Activated T-cell treated with anti-CD3 and anti-CD28 coated beads for 48 hours (primary cell): ENCODE measurements at places on chromosomes 7 and 10.

- DNase-seq = no peak
Measured at GRCh38 chr7:65239707-65240352, 133.8 kb upstream of the ZNF92 start.

GRCh38 chr10:89346405-89347254 is 18.8 kb downstream of the IFIT3 start:
- no peak for DNase-seq

DNA sequence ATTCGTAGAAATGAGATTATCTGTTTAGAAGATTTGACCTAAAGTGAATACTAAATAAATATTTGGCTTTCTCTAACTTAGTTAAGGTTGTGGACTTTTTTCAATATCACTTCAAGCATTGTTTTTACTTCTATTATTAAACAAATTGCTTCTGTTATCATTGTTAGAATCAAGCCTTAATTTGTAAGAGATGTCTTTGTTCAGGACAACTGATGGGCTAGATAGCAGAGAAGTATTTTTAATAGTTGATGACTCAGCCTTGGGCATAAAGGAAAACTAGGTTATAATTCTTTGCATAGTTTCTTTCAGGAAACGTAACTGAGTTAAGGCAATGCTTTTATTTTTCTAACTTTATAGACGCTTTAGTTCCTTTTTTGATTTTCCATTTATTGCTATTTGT is 128.8 kb upstream of the SMIM30 start:
- no peak for DNase-seq

- no peak for DNase-seq
Measured at GRCh38 chr10:45000138-45000751, 478 bp upstream of the ZNF22 start.

GRCh38 chr7:140333223-140333622 is 65.1 kb downstream of the SLC37A3 start:
- no peak for DNase-seq

DNA sequence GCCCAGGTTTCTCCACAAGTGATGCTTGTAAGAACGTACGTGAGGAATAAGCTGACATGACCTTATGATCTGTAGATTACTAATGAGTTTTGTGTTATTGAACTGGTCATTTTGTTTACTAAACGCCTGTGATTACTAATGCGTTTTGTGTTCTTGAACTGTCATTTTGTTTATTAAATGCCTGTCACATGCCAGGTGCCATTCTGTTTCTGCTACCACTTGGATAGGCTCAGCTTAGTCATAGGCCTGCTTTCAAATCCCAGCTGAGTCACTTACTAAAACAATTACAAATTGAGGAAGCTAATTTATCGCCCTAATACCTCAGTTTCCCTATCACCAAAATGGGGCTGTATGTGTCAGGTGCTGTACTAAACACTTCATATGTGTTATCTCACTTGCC is 4.7 kb upstream of the HGF start:
- no peak for DNase-seq

DNA sequence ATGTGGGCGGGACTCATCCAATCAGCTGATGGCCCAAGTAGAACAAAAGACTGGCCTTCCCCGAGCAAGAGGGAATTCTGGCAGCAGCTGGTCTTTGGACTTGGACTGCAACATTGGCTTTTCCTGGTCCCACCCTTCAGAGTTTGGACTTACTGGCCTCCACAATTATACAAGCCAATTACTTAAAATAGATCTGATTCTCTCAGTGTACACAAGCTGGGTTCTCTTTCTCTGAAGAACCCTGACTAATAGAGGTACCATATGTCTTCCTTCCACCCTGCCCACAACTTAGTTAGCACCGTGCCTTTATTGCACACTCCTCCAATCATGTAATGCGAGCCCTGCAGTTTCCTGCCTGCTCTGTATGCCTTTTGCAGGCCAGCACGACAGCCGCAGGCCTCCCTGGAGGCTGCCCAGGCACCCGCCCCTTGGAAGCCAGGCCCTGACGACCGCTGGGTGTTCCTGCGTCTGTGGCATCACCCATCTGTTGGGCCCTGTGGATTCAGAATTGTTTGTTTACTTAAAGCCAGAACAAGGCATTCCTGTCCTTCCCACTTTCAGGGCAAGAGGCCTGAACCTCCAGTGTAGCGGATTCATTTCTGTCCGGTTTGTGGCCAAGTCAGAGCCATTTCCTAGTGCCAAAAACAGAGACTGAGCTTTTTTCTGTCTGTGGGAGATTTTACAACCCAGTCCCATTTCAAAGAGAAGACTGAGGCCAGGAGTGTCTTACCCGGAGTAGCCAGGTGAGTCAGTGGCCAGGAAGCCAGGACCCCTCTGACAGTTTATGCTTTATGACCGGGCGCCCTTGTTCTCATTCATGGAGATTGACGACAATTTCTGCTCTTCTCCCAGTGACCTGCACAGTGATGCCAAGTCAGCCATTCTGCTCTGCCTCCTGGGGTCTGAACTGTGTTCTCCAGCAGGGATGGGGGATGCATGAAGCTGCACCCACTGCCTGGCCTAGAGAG is 968 bp upstream of the INMT start:
- no peak for DNase-seq

- no peak for DNase-seq
Measured at GRCh38 chr10:129586898-129587443, 119.9 kb downstream of the MGMT start.

GRCh38 chr7:84040355-84040754 is 154.2 kb downstream of the SEMA3A start:
- DNase-seq = no peak

DNA sequence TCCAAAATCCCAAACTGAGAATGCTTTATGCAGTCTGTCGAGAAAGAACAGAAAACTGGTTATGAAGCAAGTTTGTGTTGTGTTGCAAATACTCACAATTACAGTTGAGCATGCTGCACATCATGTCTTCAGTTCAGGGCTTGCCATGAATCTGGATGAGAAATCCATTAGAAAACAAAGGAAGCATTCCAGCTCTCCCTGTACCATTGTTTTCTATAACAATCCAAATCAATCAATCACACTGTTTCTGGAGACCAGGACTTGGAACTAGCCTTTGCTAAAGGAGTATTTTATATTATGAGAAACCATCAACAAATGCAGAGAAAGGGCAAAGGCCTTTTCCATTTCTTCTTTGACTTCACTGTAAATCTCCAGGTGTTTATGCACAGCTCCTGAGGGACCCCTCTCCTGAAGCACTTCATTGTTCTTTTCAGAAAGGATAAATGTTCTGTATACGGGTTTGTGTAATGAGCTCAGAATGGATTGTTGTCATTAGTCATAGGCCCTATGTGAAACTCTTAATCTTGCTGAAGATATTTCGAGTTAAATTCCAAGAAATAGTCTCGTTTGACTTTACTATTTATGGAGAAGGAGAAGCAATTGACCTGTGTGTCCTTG is 364.7 kb upstream of the POM121L12 start:
- no peak for DNase-seq

- peak; percentile 37 for DNase-seq
Measured at GRCh38 chr7:105387508-105388355, 989 bp downstream of the SRPK2 start.

GRCh38 chr7:114048386-114049235 is 129.8 kb upstream of the PPP1R3A start:
- no peak for DNase-seq

DNA sequence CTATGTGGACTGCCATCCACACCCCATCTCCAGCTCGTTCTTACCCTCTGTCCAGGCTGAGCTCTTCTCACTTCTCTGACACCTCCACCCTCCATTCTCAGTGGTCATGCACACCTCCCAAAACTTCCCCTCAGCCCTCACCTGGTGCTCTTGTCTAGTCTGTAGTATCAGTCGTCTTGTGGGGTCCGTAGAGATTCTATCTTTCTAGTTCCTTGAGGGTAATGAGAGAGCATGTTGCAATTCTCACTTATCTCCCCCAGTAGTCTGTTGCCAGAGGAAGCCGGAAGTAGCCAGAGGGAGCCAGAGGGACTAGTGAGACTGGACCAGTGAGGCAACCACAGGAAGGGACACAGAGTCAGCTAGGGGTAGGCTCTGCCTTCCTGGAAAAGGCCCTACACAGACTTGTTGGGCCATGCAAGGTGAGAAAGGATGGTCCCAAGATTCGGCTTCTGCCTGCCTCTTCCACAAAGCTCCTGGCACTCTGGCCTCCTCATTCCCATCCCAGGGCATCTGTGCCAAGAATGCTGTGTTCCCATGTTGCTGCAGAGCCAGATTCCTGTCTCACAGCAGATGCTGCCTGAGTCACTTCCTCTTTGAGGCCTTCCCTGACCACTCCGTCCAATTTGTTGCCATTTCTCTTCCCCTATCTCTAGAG is 50.6 kb upstream of the DUSP5 start:
- DNase-seq = no peak

- no peak for DNase-seq
Measured at GRCh38 chr7:155725006-155725355, 80.5 kb downstream of the RBM33 start.

DNA sequence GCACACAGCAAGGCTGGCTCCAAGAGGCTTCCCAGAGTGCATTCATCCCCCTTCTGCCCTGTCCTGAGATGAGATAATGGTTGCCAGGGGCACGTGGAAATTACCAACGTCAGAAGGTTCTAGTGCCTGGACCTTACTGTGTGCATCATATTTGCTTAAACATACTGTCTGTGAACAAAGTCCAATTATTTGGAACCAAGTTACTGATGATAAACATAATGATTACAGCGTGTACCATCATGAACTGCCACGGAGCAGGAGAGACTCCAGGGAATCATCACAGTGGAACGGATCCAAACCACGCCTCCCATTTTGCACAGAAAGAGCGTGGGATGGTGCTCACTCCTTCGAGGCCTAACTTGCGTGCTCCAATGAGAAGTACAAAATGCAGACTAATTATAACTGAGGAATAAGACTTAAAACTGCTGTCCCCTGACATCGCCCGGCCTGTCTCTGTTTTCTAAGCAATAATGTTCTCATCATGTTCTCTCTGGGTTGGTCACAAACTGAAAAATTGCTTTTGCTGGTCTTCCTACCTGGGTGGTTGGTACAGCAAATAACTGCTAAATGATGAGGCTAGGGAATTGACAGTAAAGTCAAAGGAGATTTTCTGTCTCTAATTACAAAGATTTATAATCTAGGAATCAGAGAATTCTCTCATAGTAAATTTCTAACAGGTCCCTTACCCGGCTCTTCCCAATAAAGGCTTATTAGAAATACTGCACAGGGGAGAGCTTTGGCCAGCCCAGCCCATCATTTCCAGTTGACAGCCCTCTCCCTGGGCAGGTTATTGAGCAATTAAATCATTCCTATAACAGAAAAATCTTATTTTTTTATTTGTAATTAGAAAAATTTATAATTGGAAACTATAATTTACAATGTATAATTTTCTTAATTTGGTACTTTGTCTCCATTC is 182.2 kb downstream of the CAMK1D start:
- no peak for DNase-seq

- DNase-seq = no peak
Measured at GRCh38 chr10:2716596-2716995, 350.8 kb upstream of the PFKP start.

- DNase-seq = no peak
Measured at GRCh38 chr7:96591900-96592676, 117.6 kb downstream of the SEM1 start.

DNA sequence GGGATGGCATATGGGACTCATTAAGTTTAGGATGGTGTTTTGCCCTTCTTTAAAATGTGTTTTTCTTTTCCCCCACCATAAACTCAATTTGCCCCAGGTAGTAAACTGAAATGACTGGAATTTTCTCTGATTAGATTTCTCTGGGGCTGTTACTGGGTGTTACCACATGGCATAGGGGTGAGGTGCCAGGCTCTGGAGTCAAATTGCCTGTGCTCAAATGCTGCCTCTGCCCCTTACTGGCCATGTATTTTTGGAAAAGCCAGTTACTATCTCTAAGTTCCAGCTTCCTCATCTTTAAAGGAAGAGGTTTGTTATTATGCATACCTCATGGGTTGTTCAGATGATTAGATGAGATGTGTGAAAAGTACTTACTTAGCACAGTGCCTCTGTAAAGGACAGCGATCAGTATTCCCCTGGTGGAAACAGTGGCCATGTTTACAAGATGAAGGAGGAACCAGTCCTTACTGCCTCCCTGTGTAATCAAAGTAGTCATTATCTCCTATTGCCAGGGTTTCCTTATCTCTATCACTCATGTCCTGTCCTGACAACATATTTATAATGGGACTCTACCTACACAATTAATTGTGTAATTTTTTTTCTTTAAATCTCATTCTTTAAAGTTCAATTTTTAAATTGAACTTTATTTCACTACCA is 352.0 kb downstream of the KCNMA1 start:
- DNase-seq = no peak

DNA sequence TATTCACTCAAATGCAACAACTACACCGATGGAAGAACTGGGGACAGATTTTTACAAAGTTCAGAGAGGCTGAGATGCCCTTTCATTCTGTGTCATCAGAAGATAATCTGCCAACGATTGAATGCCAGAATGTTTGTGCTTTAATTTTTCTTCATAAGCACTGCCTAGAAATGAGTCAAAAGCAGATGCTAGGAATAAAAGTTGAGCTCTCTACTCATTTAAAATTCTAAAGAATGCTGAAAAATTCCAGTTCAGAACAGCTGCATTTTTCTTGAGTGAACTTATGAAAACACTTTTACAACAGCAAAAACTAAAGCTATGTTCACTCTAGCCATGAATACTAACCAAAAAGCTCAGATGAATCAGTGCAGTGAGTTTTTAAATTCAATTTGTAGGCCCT is 22.3 kb upstream of the FAM133B start:
- DNase-seq = no peak

- DNase-seq = peak; percentile 9
Measured at GRCh38 chr7:159030490-159031134, 114.1 kb downstream of the VIPR2 start.

DNA sequence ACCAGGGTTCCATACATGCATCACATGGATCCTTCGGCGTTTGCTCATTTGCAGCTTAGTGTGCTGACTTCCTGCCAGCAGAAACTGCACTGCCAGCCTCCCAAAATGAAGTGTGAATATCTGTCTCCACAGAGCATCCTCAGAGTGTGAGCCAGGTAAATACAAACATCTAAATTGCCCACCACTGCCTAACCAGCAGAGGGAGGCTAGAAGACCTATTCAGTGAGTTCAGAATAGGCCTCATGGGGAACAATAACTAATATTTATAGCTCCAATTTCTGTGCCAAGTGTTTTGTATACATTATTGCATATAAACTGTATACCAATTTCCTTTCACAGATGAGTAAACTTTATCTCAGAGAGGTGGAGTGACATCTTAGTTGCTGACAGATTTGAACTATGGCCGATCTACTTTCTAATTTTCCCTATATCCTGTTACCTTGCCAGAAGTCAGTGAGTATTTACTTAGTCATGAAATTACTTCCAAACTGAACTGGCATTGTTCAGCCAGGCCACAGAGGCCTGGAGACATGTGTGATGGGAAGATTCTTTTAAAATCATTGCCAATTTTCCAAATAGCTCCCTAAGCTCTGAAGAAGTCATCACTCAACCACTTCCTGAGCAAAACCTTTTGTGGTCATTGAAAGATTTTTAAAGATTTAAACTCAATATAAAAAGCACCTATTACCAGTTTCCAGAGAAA is 926.5 kb upstream of the GHITM start:
- no peak for DNase-seq

GRCh38 chr7:31302356-31302755 is 38.2 kb downstream of the NEUROD6 start:
- DNase-seq = no peak

GRCh38 chr7:130070861-130071622 is 708 bp downstream of the KLHDC10 start:
- DNase-seq = no peak

GRCh38 chr7:40356312-40356711 is 221.5 kb downstream of the SUGCT start:
- no peak for DNase-seq

- DNase-seq = no peak
Measured at GRCh38 chr10:46239993-46240683, 46.7 kb upstream of the ANTXRL start.

- no peak for DNase-seq
Measured at GRCh38 chr10:116398224-116398623, 29.4 kb upstream of the PNLIPRP3 start.

GRCh38 chr10:11617233-11617632 is 5.8 kb upstream of the USP6NL start:
- no peak for DNase-seq
